NB4 (cell line): ENCODE measurements at places on chromosomes 1 and 21.
A peak's percentile ranks its signal among the peaks of the same experiment; 100 is the strongest.

GRCh38 chr1:167473761-167474160 is 44.6 kb downstream of the CD247 start:
- DNase-seq = no peak

DNA sequence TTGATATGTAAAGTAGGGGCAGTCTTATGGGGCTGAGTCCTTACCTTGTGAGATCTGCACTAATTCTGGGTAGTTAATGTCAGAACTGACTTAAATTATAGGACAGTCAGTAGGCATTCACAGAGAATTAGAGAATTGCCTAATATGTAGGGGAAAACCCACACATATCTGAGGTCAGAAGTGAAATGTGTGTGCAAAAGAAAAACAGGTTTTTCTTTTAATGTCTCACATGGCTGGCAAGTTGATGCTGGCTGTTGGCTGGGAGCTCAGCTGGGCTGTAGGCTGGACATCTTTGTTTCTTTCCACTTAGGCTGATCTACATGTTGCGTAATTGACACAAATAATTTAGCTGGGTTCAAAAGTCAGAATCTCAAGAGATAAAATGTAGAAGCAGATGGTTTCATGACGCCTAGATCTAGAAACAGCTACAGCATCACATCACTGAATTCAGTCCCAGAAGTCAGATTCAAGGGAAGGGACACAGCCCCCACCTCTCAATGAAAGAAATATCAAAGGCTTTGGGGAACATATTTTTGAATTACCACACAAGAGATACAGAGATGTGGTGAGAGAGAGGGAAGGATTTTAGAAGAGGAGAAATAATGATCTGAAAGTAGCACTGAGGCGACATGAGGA is 98.9 kb downstream of the TNFSF18 start:
- DNase-seq = no peak

- peak; percentile 36 for DNase-seq
Observed at GRCh38 chr1:33014464-33015163, 22.1 kb downstream of the AK2 start.

- no peak for DNase-seq
Observed at GRCh38 chr1:86138746-86139145, 17.8 kb downstream of the COL24A1 start.

- DNase-seq = no peak
Observed at GRCh38 chr21:28252928-28253327, 739.7 kb downstream of the LTN1 start.

GRCh38 chr1:176203735-176204134 is 3.4 kb downstream of the COP1 start:
- no peak for DNase-seq

- peak; percentile 78 for DNase-seq
Observed at GRCh38 chr1:59506952-59507351, 210.1 kb downstream of the FGGY start.

DNA sequence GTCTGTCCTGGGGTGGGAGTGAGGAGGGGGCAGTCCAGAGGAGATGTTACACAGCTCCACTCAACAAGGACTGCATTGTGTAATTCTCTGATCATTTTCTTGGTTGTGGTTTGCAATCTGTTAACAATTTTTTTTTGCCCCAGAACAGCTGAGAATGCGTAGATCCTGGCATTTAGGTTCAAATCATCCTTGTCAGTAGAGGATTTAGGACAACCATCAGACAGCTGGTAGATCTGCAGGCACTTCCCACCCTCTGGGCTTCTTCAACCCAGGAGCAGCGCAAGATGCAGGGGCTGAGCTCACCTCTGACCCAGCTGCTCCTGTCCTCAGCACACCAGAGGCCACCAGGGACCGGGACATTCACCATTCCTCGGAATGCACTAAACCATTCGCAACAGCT is 13.5 kb downstream of the BCAR3 start:
- DNase-seq = no peak

GRCh38 chr1:43137445-43138052 is 34.5 kb downstream of the EBNA1BP2 start:
- no peak for DNase-seq
